ENCODE measurements at places on chromosomes 7 and 10. TPM values are rescaled to one million over a fixed set of nuclear protein-coding genes. Genes with fewer than 3 reads are reported as not detected.

- DNase-seq = no peak
Measured at GRCh38 chr10:6465854-6466601, 114.0 kb downstream of the PRKCQ start.

- DNase-seq = no peak
Measured at GRCh38 chr10:70494536-70494935, 16.0 kb downstream of the PALD1 start.

- DNase-seq = no peak
Measured at GRCh38 chr7:18760046-18760445, 264.5 kb downstream of the HDAC9 start.

DNA sequence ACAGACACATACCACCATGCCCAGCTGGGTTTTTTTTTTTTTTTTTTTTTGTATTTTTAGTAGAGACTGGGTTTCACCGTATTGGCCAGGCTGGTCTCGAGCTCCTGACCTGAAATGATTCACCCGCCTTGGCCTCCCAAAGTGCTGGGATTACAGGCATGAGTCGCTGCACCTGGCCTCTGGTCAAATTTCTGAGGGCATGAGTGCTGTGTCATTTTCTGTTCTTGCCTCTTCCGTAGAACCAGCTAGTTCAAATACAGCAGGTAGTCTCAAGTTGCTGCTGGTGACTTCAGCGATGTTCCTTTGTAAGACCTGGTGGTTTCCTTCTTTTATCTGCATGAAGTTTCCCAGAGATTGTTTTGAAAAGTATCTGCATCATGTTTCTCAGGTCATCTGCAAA, 134.8 kb upstream of the SHH start:
- no peak for DNase-seq

GRCh38 chr10:49109669-49110340, 5.5 kb downstream of the VSTM4 start:
- DNase-seq = no peak

The FAM25G gene
- total RNA-seq = not detected

The LRRN3 gene
- total RNA-seq = not detected
